ENCODE measurements at places on chromosomes 16 and 17.

GRCh38 chr16:1858189-1858865, 13.6 kb downstream of the MEIOB start:
- DNase-seq, result no peak

DNA sequence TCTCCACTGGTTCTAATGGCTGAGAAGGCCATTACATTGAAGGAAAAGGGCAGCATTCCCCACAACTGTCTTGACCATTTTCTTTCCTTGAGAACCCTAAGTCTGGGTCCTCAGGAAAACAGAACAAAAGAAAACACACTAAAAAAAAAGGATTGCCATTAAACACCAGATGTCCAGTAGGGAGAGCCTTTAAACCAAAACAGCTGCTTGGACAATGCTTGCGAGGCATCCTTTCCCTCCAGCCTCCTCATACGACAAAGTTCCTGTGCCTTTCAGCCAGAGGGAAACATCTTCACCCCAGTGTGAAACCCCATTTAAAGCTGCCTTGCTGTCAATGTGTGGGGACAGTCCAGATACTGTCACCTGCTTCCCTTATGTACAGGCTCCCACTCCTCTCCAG, 74.3 kb downstream of the MMD start:
- no peak for DNase-seq

DNA sequence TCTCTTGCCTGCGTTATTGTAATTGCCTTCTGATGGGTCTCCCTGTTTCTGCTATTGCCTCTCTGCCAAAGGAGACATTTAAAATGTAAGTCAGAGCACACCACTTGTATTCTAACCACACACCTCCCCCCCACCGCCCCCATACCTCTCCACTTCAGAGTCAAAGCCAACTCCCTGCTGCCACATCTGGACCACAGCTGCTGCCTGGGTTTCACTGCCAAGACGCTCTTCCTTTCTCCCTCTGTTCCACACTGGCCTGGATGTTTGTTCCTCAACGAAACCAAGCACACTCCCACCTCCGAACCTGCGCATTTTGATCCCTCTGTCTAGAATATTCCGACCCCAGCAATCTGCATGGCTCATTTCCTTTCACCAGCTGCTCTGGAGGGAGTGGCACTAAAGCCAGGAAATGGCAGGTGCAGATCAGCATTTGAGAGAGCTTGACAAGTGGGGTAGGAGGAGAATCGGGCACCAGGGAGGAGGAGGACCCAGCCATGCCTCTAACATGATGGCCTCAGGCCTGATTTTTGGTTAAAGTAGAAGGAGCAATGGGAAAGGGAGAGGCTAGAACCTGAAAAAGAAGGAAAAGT, 92.4 kb upstream of the HS3ST2 start:
- DNase-seq, result no peak

- DNase-seq, result no peak
Measured at GRCh38 chr17:37191219-37191618, 184.6 kb upstream of the C17orf78 start.

DNA sequence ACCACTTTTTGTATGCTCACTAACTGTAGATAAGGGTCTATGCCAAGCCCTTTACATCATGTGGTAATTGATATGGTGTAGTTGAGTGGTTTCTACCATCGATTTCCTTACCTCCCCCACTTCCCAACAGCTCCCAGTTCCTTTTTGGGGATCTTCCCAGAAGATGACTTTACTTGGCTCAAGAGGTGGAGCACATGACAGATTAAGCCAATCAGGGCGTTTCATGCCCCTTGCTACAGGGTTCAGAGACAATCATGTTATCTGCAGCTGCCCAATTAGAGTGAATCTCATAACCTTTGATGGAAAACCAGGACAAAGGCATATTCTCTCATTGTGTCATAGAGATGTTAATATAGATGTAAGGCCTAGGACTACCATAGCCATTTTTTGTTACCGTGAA, 16.2 kb upstream of the BMERB1 start:
- DNase-seq, result no peak

GRCh38 chr17:19812407-19812806, 55.3 kb downstream of the ULK2 start:
- no peak for DNase-seq

GRCh38 chr17:60369727-60370126, 22.2 kb downstream of the USP32 start:
- no peak for DNase-seq

- no peak for DNase-seq
Measured at GRCh38 chr16:164827-165538, 795 bp upstream of the HBM start.

DNA sequence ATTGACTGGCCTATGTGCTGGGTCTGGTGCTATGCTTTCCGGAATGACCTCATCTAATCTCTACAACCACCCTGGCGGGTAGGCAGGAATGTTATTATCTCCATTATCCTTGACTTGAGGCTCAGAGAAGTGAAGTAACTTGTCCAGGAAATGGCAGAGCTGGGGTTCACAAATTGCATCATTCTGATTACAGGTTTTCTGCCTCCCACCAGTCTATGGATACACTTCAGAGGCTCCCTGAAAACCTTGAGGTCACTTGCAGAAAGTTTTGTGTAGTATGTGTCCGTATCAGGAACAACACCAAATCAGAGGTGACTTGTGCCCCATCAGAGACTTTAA, 19.1 kb downstream of the NOD2 start:
- no peak for DNase-seq

- no peak for DNase-seq
Measured at GRCh38 chr16:17287166-17287800, 183.5 kb downstream of the XYLT1 start.

- DNase-seq, result no peak
Measured at GRCh38 chr17:33451221-33451620, 158.1 kb upstream of the ASIC2 start.

GRCh38 chr17:33667052-33667509, 374.0 kb upstream of the ASIC2 start:
- DNase-seq, result no peak

DNA sequence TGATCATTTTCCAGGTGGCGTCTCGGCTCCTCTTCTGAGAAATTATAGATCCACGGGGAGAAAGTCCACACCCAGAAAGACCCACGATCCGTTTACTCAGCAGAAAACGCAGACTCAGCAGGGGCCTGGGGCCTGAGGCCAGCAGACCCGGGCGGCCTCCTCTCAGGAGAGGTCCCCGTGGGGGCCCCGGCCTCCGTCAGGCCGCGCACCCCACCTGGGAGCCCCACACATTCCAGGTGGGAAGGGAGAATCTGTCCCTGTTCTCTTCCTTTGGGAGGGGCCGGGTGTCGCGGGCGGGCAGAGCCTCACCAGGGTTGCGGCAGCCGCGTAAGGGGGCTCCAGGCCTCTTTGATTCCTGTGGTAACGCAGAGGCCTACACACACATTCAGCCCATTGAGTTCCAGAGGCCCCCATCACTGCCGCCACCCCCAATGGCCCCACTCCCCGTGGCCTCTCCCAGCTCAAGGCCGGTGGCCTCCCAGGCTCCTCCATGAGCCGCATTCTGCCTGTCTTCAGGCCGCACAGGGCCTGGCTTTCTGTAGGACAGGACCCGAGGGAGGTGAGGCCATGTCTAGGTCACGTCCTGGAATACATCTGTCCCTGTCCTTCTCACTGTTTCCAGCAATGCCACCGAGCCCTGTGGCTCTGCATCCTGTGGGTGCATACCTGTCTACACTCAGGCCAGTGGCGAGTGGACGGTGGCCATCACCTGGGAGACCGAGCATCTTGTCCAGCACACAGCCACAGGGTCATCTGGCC, 1.6 kb upstream of the IGFALS start:
- no peak for DNase-seq

DNA sequence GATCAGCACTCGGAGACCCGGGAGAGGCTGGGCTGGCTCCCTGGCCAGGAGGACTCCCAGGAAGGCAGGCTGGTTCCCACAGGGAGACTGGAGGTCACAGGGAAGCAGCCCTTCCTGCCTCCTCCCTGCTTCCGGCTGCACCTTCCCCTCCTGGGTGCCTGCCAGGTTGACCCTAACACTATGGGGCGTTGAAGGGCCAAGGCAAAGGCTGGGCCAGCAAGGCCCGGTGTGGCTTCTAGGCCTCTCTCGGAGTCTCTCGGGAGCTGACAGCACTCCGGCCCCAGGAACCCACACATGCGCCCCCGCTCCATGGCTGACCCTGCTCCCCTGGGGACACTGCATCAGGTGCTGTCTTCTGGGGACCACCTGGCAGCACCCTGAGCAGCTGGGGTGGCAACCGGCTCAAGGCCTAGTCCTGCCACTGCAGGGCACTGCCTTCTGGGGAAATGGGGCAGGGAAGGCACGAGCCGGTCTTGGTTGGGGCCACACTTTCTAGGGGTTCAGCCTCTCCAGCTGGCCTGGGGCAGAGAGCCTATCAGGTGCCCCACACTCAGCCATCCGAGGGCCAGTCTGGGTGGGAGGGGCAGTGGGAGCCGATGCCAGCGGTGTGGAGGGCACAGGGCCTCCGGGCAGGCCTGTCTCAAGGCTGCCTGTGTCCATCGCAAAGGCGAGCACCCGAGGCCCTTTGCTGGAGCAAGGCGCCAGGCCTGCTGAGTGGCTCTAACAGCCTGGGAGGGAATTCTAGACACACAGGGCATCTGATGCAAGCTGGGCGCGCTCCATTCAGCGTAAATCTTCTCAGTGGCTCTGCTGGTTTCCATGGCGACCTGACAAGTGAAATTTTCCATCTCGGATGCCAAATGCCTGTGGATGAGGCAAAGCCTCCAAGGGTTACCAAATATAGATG, 5.6 kb upstream of the MTSS2 start:
- DNase-seq, result no peak

- no peak for DNase-seq
Measured at GRCh38 chr16:80812593-80812992, 8.2 kb upstream of the CDYL2 start.

GRCh38 chr16:704552-705380, 835 bp downstream of the FBXL16 start:
- no peak for DNase-seq

DNA sequence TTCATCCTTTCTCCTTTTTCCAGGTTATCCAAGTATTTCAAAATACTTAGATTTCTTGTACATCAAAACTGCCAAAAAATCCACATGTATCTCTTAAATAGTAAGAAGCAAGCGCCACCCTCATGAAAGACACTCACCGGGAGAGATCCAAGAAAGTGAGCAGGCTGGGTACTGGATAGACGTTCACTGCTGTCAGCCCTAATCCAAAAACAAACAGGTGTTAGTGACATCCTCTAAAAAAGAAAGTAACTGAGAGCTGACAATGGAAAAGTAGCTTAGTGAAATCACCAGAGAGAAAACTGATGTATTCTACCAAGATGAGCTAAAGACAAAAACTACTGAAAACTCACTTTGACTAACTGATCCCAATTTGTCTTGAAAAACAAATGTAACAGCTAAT, 46.1 kb downstream of the MARVELD3 start:
- no peak for DNase-seq

- DNase-seq, result no peak
Measured at GRCh38 chr16:30609002-30609925, 925 bp downstream of the ZNF689 start.

GRCh38 chr17:74532115-74532514, 840 bp upstream of the CD300LB start:
- DNase-seq, result no peak

- no peak for DNase-seq
Measured at GRCh38 chr16:68893710-68894705, 50.7 kb downstream of the TANGO6 start.

DNA sequence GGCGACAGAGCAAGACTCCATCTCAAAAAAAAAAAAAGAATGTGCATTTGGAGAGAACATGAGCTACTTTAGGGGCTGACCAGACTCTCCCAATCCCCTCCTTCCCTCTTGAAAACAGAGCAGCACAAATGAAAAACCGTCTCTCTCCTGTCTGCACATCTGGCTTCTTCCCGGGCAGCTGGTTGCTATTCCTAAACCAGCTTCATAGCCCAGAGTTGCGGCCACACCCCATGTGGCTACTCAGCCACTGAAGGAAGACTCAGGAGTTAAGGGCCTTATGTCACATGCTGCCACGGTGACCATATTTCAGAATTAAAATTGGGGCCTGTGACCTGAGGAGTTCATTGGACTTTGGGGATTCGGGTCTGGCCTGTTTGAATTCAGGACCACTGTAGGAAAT, 48.3 kb downstream of the KATNIP start:
- DNase-seq, result no peak

DNA sequence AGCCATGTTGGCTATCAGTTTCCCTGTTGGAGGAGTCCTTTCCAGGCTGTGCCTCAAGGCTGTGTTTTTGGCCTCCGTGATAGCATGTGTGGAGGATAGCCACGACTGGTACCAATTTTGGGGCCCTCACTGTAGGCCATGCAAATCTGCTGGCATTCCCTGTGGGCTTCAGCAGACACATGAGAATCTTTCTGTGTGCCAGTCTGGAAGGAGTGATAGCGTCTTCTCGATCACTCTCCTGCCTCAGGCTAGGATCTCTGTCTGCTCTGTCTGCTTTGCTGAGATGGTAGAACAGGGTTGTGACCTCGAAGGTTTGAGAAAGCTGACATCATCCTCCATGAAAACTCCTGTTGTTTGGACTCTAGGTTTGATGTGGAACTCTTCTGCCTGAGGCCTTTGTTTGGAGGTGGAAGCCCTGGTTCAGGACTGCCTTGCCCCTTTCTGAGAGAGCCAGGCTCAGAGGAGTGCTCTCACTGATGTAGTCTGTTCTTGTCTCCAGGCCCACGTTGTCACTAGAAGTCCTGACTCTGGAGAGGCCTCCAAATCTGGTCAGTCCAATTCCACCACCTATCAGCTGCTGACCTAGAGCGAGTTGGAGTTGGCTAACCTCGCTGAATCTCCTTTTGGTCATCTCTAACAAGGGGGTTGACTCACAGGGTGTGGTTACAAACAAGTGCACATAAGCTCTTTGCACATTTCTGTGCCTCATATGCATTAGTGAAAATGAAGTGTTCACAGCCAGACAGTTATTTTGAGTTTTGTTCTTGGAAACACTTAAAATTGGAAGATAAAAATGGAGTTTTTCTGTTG, 12.1 kb upstream of the EDC4 start:
- no peak for DNase-seq

DNA sequence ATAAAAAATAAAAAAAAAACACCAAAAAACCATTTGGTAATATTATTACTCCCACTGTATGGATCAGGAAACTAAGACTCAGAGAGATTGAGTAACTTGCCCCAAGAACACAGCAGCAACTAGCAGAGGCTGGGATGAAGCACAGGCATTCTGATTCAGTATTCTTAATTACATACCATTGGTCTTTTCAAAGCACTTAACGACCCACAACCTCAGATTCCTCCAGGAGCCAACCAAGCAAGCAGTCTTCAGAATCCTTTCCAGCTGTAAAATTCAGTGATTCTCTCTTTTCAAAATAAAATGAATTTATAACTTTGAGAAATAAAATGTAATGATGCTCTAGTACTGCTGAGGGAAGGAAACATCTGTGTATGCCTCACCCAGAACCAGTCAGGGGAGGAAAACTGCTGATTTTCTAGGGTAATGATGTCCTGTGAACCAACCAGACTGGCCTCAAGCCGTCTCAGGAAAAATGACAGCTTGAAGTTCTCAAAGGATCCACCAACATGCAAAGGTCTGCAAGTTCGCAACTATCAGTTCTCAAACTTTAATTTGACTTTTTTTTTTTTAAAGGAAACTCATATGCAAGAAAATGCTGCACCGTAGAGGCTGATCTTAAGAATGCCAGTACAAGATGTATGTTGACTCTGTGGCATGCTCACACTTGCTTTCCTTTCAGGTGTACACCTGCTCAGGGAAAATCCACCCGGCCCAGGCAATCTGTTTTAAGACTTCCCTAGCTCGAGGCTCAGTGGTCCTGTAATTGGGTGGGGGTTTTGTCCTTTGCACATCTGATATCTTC, 9.0 kb downstream of the CUEDC1 start:
- DNase-seq, result no peak
